ENCODE measurements at places on chromosomes 12 and 14.

- peak; percentile 11 for DNase-seq
These were observed 39.1 kb upstream of the INF2 start for GRCh38 chr14:104650057-104650980.

DNA sequence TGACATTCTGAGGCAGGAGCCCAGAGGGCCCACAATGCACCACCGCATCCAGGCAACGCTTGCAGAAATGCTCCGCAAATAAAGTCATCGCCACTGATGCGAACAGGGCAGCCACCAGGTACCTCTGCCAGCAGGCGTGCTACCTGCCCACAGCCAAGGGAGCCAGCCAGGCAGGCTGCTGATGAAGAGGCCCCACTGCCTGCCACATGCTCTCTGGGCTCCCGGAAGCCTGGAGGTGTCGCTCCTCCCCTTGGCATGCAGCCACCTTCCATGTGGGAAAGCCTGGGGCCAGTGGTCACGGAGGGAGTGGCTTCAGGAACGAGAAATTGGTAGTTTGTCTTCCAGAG is 14.7 kb downstream of the GPR132 start:
- peak; percentile 39 for DNase-seq

DNA sequence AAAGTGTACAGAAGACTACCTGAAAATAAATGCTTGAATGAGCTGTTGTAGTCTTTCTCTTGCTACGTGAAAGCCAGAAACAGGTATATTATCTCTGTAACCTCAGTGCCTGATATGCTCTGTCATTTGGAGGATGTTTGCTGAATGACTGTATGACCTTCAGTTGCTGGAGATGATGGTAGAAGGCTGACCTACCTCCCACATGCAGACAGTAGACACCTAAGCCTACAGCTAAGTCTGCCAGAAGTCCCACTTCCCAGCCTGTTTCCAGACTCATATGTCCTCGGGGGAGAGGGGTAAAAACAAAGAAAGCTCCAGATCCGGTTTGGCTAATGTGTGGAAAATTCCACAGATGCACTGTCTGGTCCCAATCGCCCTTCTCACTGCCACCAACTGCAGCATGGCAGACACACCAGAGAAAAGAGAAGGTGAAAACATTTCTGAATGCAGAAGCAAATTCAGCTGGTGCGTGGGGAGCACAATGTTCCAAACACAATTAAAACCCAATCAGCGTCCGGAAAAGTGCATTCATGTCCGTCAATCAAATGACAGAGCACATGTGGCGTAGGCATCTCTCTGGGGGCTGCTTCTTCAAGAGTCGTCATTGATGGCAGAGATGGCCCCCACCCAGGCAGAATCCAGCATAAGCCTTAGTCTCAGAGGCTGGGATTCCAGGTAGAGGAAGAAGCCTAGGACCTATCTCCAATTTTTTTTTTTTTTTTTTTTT is 76.3 kb upstream of the TBX3 start:
- no peak for DNase-seq

DNA sequence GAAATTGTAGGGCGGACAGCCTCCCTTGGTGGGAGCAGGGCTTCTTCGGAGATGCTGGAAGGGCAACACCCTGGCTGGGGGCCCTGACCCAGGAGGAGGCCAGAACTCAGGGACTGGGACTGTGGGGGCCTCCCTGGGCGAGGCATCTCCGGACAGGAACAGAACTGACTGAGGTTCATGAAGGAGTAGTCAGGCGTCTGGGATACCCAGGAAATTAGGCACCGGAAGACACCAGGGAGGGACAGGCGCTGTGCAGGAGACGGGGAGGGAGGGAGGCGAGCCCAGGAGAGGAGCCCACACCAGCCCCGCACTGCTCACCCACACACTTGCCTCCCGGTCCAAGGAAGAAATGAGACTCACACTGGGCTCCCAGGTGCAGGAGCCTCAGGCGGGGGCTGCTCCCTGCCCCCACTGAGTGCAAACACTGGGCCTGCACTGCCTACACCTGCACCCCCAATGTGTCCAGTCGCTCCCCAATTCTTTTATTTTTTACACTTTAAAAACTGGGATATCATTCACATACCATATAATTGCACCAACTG is 262.6 kb upstream of the SFSWAP start:
- no peak for DNase-seq

DNA sequence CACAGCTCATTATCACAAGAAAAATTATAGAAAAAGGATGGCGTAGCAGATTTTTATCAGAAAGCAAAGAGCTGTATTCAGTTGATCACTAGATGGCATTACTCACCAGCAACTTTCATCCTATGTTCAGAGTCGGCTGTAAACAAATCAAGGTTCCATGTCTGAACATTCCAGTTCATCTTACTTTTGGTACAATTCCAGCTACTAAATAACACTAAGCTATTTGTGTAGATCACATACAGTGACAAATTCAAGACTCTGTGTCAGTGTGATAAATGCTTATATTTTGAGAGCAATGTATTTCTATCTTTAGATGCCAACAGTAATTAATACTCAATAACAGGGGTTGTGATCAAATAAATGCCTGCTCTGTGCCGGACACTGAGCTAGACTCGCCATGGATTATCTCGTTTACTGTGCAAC is 30.1 kb downstream of the NRDE2 start:
- peak; percentile 79 for DNase-seq
